ENCODE measurements at places on chromosomes 7 and 10.
A peak's percentile ranks its signal among the peaks of the same experiment; 100 is the strongest.

- peak; percentile 18 for DNase-seq
Observed at GRCh38 chr7:1673581-1674118, 3.6 kb downstream of the ELFN1 start.

GRCh38 chr7:99876491-99876890 is 342 bp downstream of the OR2AE1 start:
- DNase-seq: no peak

DNA sequence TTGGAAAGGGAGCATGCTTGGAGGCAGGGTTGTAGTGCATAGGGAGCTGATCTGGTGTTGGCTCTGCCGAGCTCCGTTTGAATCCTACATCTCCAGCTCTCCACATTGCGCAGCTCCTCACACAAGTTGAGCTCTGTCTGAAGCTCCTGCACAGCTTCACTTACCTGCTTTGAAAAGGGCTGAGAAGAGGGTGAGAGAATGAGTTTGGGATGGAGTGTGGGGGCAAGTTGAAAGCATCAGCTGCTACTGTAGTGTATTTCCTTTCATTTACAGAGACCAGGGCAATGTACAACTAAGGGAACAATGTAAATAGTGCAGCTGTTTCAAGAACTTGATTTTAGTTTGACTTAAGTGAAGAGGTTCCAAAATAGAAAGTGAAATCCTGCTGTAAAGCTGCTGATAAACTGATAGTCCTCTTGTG is 88.5 kb downstream of the VTI1A start:
- no peak for DNase-seq

- no peak for DNase-seq
Observed at GRCh38 chr10:123398180-123398591, 244.0 kb downstream of the BUB3 start.

DNA sequence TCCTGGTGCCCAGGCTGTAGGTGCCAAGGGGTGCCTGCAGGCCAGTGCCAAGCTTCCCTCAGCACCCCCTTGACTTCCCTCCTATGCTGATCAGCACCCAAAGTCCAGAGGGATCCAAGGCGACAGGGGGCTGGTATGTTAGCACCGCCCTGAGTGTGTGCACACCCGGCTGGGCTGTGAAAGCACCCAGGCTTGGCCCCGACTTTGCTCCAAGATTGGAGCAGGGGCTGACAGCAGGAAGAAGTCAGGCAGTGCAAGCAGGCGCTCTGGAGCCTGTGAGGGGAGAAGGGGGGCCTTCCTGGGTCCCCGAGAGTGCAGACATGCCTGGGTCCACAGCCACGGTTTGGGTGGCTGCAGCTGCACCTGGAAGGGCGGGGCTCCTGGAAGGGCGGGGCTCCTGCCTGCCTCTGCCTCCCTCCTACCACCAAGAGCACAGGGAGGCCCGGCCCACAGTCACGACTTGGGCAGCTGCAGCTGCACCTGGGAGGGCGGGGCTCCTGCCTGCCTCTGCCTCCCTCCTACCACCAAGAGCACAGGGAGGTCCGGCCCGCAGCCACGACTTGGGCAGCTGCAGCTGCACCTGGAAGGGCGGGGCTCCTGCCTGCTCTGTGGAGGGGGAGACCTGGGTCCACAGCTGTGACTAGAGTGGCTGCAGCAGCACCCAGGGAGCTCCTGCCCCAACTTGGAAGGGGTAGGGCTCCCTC is 30.2 kb upstream of the ZMYND11 start:
- DNase-seq: no peak

- no peak for DNase-seq
Observed at GRCh38 chr10:5906651-5907050, 16.6 kb downstream of the FBH1 start.

GRCh38 chr7:30929686-30930085 is 18.0 kb downstream of the AQP1 start:
- peak; percentile 13 for DNase-seq

GRCh38 chr10:6002809-6003510 is 25.6 kb upstream of the IL15RA start:
- DNase-seq: no peak

GRCh38 chr7:108286290-108286904 is 156.2 kb upstream of the LAMB4 start:
- no peak for DNase-seq

DNA sequence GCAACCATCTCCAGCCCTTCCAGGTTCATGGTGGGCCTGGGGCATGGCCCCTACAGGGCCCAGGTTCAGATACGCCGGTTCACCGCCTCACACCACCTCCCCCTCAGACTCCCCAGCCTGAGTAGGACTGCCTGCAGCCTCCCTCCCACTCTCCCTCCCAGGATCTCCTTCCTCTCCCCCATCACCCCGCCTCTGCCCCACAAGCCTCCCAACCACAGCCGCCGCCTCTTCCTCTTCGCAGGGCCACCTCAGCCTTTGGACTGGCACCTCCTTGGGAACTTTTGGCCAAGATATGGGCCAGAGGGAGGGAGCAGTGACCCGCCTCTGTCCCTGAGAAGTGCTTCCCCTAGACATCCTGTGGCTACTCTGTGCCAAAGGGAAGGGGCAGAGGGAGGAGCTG is 9.3 kb downstream of the KCNIP2 start:
- DNase-seq: no peak

DNA sequence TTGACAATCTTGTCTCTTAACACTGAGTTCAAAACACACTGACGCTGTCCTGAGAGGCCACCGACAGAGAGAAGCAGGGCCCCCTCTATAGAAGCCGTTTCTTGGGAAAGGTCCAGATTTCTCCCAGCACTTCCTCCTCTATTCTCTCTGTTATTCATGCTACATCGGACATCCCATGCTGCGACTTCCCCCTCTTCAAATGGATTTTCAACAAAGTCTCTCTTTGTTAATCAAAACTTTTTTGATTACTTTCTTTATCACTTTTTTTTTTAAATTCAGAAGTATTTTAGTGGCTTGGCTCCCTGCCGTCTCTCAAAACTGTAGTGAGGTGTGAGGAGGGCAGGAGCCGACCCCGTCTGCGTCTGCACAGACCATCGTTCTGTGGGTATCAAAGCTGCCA is 298.9 kb upstream of the PITRM1 start:
- no peak for DNase-seq

DNA sequence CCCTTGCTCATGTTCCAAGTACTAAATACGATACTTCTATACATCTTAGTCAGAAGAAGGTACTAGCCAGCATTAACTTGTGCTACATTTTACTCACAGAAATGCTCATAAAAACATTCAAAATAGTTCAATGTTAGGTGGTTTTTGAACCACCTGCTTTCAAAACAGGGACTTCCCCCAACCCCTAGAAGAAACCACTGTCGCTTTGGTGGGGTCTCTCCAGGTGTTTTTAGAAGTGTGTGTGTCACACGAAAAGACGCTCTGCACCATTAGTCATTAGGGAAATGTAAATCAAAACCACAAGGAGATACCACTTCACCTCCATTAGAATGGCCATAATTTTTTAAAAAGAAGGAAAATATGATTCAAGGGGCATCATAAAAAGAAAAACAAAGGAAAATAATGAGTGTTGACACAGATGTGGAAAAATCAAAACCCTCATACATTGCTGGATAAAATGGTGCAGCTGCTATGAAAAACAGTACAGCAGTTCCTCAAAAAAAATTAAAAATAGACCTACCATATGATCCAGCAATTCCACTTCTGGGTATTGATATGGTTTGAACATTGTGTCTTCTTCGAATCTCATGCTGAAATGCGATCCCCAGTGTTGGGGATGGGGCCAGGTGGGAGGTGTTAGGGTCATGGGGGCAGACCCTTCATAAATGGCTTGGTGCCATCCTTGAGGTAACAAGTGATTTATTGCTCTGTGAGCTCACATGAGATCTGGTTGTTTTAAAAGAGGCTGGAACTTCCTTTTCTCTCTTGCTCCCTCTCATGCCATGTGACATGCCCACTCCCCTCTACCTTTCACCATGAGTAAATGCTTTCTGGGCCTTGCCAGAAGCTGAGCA is 74.2 kb downstream of the MALSU1 start:
- no peak for DNase-seq

DNA sequence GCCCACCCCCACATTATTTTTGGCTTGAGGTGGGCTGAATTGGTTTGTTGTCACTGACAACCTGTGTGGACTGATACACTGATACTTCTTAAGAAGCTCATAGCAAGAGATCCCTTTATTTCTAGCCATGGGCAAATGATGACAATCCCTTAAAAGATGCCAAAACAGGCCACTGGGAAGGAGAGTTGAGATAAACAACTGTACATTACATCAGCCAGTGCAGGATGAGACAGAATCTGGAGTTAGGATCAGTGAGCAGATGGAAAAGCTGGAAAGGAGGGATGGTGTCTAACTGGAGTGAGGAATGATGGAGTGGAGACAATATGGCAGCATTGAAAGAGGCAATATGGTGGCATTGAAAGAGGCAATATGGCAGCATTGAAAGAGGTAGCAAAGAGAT is 195.9 kb upstream of the LYZL2 start:
- no peak for DNase-seq

GRCh38 chr10:26212511-26212910 is 4.1 kb upstream of the GAD2 start:
- DNase-seq: no peak

GRCh38 chr7:12107841-12108254 is 103.2 kb upstream of the TMEM106B start:
- no peak for DNase-seq

- DNase-seq: peak; percentile 57
Observed at GRCh38 chr7:5237286-5237685, 45.5 kb upstream of the SLC29A4 start.

- no peak for DNase-seq
Observed at GRCh38 chr7:108099713-108100112, 30.4 kb downstream of the LAMB4 start.

DNA sequence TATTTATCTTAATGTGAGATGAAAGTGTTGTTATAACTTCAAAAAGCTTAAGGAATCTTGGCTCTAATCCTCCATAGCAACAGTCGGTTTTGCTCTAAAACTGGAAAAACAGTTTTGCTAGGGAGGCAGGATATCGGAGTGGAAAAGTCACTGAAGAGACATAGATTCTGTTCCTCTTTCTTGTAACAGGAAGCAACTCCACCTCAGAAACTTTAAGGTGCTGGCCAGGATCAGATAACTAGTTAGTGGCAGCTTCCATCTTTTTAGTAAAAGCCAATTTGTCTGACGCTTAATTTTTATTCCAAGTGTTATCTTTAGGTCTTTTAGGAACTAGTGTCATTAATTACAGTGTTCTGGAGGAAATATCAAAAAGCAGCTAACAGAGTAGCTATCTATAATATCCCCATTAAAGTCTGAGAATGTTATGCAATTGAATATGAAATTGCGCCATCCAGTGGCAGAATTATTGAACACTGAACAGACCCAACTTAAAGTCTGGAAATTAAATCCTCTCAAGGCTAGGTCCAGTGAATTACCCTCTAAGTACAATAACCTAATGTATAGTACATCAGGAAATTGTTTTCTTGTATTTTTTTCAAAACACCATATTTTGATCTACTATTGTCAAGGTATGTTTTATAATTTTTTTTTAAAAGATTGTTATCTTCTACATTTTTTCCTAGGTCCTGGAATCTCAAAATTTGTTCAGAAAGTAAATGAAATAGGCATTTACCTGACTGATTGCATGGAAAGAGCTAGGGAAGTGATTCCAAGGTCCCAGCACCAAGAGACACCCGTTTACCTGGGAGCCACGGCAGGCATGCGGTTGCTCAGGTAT is 65.9 kb upstream of the CC2D2B start:
- no peak for DNase-seq

GRCh38 chr7:149217570-149217969 is 21.9 kb upstream of the ZNF212 start:
- DNase-seq: no peak

DNA sequence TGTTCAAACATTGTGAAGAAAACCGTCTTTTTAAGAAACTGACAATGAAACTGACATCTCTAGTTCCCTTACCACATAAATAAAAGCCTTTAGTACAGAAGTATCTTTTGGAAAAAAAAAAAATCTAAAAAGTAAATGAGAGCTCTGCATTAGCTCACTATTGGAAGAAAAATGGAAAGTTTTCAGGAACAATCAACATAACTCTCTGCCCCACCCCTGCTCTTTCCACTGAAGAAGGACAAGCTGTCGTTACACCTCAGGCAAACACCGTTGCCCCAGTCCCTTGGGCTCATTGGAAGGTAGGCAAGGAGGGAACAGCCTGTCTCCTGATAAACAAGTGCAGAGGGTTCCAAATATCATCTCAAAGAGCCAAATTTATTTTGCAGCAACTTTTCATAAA is 22.4 kb upstream of the C1QL3 start:
- DNase-seq: no peak

DNA sequence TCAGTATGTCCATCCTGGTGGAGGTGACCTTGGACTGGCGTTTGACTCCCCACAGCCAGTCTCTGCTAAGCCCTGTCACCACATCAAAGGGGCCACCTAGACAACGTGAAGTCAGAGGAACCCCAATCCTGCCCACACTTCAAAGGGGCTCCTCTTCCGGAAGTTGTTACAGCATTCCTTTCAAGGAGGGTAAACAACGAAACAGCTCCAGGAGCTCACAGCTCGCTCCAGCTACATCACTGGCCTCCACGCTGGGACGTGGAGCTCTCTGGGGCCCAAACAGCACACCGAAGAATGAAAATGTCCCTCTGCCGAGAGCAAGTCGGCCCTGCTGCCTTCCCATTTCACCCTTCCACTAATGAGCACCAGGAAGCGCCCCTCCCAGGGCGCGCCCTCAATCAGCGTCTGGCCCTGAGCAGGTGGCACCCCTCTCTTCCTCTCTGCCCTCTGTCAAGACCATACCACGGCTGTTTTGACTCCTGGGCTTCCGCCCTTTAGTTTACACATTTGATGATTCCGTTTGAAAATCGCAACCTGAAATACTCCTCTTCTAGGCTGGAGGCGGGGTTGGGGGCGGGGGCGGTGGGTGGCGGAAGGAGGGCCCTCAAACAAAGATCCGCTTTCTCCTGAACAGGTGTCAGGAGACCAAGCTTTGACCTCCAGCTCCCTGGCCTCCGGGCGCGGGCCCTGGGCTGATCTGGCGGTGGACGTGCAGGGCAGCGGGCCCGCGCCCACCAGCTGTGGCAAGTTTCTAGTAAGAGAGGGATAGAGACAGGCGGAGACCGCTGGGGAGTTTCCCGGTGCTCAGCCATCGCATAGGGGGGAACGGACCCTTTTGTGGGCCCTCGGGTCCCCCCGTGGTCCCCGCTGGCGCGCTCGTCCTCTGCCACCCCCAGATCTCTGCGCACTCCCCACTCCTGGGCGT is 53.1 kb upstream of the KDM7A start:
- peak; percentile 92 for DNase-seq

DNA sequence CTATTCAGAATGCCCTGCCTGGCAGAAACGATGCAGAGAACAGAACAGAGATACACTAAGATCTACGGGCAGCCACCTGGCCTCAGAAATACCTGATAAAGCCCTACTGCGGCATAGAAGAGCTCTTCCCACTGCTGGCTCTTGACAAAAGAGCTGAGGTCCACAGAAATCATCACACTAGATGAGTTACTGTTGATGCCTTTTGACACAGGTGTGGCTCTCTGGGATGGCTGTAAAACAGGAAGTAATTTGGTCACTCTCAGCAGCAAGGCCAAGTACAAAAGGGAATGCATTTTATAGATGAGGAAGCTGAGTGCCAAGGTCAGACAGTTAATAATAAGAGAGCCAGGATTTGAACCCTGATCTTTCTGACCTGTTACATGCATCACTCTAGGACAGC is 35.0 kb upstream of the ACSL5 start:
- DNase-seq: peak; percentile 61

Data from mucosa of descending colon (tissue), 3 donors.